ENCODE measurements at places on chromosomes 3 and 15.

DNA sequence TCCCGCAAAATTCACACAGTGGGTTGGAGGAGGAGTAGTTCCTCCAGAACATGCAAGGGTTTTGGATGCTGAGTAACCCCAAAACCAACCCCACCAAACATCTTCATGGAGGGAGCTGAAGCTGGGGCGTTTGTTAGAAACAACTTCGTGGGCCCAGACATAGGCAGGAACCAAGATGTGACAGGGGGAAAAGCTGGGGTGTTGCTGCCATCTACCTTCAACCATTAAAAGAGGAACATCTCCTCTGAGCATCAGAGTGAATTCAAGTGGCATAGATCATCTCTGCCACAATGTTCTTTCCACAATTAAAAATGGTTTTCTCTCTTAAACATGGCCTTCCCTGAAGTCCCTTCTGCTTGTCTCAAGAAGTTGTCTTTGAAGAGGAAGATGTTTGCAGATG, 20.5 kb downstream of the SIDT1 start:
- no peak for DNase-seq

DNA sequence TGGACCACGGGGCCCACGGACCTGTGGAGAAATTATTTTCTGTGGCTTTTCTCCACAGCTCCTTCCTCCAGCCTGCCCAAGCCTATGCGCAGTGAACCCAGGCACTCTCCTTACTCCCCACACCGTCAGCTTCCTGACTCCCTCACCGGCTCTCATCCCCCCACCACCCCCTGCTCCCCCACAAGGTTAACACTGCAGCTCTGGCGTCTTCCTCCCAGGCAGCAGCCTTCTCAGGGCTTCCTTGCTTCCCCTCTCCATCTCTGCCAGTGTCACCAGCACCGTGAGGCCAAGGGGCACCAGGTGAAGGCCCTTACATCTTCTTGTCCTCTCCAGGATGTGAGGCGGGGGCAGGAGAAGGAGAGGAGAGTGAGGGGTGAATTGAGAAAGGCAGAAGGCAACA, 168.3 kb upstream of the TLE3 start:
- DNase-seq = no peak

DNA sequence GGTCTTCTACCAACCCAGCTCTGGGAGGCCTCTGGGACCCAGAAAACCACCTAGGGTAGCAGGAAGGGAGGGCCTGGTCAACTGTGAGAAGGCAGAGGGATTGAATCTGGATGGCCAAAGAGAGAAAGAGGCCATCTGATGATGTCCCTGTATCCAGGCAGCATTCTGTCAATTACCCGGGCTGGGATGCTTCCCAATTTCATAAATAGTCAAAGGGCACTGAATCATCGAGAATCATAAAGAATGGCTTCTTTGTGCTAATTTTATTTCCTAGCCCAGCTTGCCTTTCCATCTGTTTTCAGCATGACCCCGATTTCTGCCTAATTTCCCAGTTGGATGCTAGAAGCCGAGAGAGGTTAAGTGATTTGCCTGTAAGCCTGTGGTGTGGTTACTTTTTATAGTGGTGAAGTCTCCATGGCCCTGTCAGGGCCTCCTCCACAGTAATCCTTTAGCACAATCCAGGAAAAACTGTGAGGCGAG, 129.2 kb downstream of the FAM43A start:
- no peak for DNase-seq

GRCh38 chr3:27657404-27657803, 64.7 kb downstream of the EOMES start:
- DNase-seq = no peak

GRCh38 chr15:42674472-42674871, 62.5 kb downstream of the CDAN1 start:
- no peak for DNase-seq

- DNase-seq = no peak
Observed at GRCh38 chr3:39267631-39268548, 11.9 kb downstream of the CX3CR1 start.

DNA sequence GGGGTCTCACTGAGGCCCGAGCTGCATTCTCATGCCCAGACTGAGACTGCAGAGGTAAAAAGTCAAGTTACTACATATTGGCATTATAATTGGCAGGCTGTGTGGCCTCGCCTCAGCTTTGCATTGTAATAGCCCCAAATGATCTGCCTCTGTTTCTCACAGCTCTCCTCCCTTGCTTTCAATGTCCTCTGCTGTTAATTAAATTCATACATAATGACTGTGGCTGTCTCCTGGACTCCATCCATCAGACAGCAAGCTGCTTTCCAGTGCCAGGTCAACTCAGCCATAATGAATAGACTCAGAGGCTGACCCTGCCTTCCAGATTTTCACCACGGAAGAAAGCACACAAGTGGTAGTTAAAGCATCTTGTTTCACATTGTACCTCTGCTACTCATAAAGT, 7.6 kb upstream of the RTP4 start:
- DNase-seq = peak; percentile 25

GRCh38 chr3:146387566-146387965, 81.8 kb downstream of the PLSCR2 start:
- DNase-seq = no peak

DNA sequence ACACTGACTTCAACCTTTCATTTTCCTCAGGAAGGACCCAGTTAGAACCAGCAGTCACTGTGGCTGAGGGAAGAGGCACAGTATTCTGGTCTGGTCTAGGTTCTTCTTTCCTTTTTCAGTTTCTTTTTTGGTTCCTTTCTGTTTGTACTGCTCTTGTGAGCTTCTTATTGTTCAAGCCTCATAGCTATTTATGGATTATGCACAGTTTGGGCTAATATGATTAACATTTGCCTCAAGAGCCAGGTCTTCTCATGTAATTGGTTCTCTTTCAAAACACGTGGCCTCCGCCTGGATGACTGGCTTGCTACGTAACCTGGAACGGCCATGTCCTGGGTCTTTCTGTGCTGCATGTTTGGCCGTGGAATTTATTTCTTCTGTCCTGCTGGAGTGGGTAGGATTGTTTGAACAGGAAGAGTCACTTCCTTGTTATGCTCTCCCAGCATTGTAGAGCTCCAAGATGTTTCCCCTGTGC, 43.3 kb downstream of the RBMS3 start:
- DNase-seq = peak; percentile 68

DNA sequence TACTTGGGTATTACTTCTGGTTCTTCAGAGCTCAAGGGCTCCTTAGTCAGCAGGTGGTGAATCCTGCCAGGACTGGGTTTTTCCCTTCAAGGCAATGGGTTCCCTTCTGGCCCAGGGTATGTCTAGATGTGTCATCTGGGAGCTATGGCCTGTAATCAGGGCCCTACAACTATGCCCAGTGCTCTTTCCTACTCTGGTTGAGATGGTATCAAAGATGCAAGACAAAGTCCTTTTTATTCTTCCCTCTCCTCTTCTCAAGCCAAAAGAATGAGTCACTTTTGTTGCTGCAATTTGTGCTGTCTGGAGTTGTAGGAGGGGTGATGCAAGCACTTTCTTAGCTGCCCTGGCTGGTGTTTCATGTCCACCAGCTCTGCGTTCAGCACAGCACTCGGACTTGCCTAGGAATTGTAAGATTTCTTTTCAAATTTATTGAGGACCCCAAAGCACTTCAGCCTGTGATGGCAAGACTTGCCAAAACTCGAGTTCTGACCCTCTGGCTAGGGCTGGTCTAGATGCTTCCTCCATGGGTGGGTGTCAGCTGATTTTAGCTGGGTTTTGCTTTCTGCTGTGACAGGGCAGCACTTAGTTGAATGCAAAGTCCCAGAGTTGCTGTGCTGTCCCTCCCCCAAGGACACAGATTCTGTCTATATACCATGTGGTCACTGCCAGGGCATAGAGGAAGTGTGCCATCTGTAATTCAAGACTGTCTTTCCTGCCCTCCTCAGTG, 129.2 kb upstream of the CBLB start:
- peak; percentile 94 for DNase-seq

DNA sequence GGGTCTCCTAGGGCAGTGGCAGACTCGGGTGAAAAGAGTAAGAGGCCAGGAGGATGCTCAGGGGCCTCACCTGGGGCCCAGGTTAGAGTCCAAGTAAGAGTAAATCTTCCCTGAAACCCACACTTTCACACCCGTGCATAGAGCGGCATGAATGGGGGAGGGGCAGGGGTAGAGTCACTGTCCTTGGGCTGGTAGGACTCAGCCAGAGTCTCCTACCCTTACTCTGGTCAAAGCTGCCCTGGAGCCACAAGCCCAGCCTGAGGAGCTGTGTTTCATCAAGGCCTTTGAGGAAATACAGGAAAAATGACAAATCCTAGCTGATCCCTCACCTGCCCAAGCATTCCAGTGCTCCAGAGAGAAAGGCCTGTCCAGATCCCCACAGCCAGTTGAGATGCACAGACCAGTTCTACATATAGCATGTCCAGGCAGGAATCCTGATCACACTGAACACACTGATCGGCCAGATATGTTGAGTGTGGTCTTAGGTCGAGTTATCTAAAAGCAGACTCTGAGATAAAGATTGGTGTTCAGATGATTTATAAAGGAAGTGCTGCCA, 16.7 kb upstream of the CTNNB1 start:
- no peak for DNase-seq

DNA sequence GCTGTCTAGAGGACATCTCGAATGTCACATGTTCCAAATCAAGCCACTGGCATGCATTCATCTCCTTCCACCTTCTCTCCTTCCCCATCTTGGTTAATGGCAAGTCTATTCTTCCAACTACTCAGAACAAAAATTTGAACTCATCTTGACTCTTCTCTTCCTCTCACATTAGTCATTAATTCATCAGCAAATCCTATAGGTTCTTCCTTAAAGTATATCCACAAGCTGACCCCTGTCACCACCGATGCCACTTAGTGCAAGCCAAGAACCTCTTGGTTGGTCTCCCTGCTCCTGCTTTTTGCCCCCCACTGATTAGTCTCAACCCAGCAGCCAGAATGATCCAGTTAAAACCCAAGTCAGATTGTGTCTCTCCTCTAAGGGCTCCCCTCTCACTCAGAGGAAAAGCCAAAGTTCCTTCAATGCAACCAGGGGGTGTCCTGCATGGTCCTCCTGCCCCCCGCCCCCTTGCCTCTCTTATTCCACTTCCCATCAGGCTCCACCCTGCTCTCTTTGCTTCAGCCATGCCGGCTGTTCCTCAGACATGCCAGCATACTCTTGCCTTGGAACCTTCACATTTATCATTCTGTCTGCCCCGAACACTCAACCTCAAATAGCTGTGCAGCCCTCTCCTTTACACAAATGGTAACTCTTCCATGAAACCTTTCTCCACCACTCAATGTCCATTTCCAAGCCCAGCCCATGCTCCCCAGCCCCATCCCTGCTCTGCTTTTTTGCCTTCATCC, 1.0 kb upstream of the GALNT15 start:
- peak; percentile 58 for DNase-seq

- no peak for DNase-seq
Observed at GRCh38 chr15:77326366-77326765, 93.5 kb downstream of the PEAK1 start.

DNA sequence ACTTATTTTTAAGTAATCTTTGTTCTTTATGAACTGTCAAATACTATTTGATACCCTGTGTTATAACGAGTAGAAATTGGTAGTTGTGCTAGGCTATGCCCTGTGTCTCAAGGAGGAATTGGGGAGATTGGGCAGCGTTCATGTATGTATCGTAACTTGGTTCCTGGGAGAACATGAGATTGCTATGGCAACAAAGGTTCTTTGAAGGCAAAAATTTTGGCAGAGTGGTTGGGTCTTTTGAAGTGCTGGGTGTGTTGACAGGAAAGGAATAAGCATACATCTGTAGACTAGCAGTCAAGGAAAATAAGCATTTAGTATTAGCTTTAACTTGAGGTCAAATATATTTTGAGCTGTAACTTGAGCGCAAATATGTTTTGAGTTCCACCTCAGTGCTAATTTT, 45.3 kb downstream of the TCF12 start:
- peak; percentile 40 for DNase-seq

- DNase-seq = peak; percentile 51
Observed at GRCh38 chr3:87414271-87414670, 137.9 kb upstream of the POU1F1 start.

DNA sequence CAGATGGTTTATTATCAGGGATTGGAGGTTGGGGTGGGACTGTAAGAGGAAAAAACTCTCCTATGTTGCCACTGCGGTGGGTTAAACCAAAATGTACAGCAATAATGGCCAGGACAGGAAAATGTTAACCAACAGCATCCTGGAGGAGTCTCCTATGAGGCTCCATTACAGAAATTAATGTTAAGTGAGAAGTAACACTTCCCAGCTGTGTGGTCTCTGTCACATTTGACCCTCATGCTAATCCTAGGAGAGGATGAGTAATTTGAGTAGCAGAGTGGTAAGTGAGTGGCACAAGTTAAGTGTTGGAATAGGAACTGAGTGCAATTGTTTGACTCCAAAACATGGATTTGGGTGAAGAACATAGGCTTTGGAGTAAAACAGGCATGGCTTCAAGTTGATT, 39.0 kb downstream of the ARHGEF3 start:
- DNase-seq = no peak

DNA sequence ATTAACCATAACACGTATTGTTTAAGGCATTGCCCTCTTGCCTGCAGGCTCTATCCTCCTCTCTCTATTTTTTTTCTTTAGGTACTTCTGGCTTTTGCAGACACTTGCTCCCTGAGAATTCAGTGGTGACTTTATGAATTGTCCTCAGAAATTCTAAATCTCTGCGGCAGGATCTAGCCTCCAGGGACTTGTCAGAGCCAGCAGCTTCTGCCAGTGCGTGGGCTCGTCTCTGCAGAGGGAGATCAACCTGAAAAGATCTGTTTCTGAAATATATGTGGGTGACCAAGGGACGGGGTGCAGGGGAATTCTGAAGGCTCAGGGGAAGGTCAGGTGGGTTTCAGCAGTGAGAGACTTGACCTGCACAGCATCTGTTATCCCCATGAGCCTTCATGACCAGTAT, 326.1 kb upstream of the LRRFIP2 start:
- DNase-seq = no peak

DNA sequence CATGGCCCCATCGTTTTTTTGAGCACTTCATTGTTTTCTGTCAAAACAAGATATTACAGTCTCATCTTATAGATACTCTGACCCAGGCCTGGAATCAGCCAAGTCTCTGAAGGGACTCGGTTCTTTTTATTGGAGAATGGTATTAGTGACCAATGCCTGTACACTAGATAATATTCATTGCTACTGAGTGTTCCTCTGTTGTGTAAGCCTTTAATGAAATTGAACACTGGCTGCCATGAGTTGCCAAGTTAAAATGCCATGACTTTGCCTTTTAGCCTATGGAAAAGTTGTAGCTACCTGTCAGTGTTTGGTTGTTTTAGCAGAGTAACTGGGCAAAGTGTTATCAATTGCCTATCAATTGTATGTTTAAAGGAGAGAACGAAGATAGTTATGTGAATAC, 134.0 kb downstream of the AKAP13 start:
- no peak for DNase-seq

DNA sequence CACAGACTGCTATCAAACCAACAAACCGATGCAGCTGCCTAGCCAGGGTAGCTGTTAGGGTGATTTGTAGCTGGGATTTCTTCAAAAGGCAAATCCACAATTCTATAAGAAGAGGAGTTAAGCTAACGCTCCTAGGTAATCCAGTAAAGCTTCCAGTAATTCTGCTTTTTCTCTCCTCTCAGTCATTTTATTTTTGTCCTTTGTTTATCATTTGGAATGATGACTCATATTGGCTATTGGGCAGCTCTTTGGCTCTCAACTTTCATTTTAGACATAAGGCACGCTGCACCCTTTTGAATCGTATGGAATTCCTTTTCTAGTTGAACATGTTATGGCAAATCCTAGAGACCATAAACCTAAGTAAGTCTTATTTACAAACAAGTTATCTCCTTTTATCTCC, 53.2 kb upstream of the PPARG start:
- DNase-seq = no peak

GRCh38 chr15:48607846-48608245, 37.7 kb downstream of the FBN1 start:
- DNase-seq = no peak

Data from fibroblast of upper back skin (primary cell).